ENCODE measurements at places on chromosomes 1 and 21. TPM values are rescaled to one million over a fixed set of nuclear protein-coding genes. Genes with fewer than 3 reads are reported as not detected.

Gene HORMAD1
- total RNA-seq = not detected

Gene C1orf21
- 35.4 TPM for total RNA-seq

Gene RIIAD1
- total RNA-seq = not detected

Gene ENSA
- total RNA-seq = 62.5 TPM

Gene KCNC4
- total RNA-seq = 6.7 TPM

Gene DSTYK
- 19.2 TPM for total RNA-seq

Gene AKT3
- total RNA-seq = 15.7 TPM

Gene LGR6
- total RNA-seq = 0.50 TPM

Gene EPRS1
- total RNA-seq = 164 TPM

Gene TPTE
- total RNA-seq = not detected

Gene TSPAN2
- 0.28 TPM for total RNA-seq

Gene LRRIQ3
- 1.2 TPM for total RNA-seq

Gene GJA9
- not detected for total RNA-seq

Gene DMRTA2
- under 0.01 TPM for total RNA-seq

Gene E2F2
- 0.17 TPM for total RNA-seq

Gene ATP6V1G3
- not detected for total RNA-seq

Gene KRTAP19-1
- total RNA-seq = not detected

Gene LEFTY2
- not detected for total RNA-seq

Gene CFH
- total RNA-seq = 4.0 TPM

Gene KRTAP10-7
- total RNA-seq = not detected

Gene SLC25A34
- total RNA-seq = 0.67 TPM

Gene ARHGEF10L
- total RNA-seq = 3.4 TPM

Gene CA6
- 0.67 TPM for total RNA-seq

Gene CRYZ
- 57.0 TPM for total RNA-seq

Gene GNAT2
- not detected for total RNA-seq

Gene KLHDC9
- 3.8 TPM for total RNA-seq
